GM12892 (cell line): ENCODE measurements at places on chromosomes 6 and 20.

GRCh38 chr6:73169633-73170032 lies 55.7 kb downstream of the KHDC1L start:
- no peak for DNase-seq

- DNase-seq, result no peak
Measured at GRCh38 chr20:24745617-24746350, 203.3 kb upstream of the CST7 start.

- no peak for DNase-seq
Measured at GRCh38 chr6:37489697-37490336, 9.9 kb downstream of the CCDC167 start.

DNA sequence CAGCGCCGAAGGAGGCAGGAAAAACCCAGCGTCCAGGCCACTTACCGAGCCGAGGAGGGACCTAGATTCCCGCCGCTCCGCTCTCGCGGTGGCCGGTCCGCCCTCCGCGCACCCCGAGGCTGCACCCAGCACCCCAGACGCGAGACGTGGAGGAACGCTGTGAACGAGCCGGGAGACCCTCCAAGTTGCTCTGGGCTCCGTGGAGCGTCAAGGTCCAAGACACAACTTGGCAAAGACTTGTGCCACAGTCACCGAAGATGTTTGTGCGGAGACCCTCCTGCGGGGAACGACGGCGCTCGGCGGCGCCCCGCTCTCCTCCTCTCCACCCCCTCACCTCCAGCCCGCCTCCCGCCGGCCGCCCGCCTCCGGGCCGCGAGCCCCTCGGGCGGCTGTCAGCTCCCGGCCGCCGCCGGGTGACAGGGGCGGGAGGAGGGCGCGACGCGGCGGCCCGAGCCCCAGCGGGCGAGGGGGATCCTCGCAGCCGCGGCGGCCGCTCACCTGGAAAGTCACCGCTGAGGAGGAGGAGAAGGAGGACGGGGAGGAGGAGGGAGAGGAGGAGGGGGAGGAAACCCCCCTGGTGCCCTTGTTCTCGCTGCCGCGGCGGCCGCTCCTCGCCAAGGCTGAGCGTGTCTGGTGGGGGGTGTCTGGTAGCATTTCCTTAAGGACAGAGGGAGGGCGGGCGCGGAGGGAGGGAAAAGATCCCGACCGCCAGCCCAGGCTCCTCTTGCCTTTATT lies 637 bp upstream of the HIVEP2 start:
- DNase-seq, result peak; percentile 48

GRCh38 chr6:98308564-98308963 lies 525.8 kb upstream of the POU3F2 start:
- DNase-seq, result no peak

- DNase-seq, result no peak
Measured at GRCh38 chr20:10645205-10645570, 28.6 kb downstream of the JAG1 start.

- no peak for DNase-seq
Measured at GRCh38 chr6:99846006-99846405, 148.0 kb downstream of the MCHR2 start.

DNA sequence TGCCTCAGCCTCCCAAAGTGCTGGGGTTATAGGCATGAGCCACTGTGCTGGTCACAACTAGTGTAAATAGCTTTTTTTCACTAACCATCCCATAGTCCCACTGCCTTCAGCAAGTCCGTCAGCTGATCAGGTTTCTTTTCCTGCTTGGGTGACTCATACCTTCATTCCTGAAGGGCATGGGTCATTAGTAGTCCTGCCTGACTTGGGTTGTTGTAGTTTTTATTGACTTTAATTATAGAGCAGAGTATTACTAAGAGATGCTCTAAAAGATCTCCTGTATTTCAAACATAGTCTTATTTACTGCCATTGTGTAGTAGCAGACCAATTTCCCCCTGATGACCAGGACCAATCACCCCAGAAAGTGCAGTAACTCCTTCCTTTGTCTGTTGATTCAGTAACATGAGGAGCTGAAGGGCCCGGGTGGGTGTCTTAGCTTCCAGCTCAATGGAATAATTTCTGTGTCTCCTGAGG lies 25.8 kb downstream of the HLA-C start:
- DNase-seq, result no peak

DNA sequence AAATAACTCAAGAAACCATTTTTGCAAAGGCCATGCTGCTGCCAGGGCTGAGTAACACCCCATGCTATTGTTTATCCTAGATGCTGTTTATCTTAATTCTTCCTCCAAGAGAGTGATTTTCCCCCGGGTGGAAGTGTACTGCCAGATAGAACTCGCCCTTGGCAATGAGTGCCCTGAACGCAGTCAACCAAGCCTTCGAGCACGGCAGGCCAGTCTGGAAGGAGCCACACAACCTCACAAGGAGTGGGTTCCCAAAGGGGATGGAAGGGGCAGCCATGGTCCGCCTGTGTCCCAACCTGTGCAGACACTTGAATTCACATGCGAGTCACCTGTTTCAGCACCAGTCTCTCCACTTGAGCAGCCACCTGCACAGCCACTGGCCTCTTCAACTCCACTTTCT lies 31.9 kb downstream of the PNPLA1 start:
- no peak for DNase-seq

GRCh38 chr6:27138837-27139755 lies 108.4 kb upstream of the PRSS16 start:
- no peak for DNase-seq

DNA sequence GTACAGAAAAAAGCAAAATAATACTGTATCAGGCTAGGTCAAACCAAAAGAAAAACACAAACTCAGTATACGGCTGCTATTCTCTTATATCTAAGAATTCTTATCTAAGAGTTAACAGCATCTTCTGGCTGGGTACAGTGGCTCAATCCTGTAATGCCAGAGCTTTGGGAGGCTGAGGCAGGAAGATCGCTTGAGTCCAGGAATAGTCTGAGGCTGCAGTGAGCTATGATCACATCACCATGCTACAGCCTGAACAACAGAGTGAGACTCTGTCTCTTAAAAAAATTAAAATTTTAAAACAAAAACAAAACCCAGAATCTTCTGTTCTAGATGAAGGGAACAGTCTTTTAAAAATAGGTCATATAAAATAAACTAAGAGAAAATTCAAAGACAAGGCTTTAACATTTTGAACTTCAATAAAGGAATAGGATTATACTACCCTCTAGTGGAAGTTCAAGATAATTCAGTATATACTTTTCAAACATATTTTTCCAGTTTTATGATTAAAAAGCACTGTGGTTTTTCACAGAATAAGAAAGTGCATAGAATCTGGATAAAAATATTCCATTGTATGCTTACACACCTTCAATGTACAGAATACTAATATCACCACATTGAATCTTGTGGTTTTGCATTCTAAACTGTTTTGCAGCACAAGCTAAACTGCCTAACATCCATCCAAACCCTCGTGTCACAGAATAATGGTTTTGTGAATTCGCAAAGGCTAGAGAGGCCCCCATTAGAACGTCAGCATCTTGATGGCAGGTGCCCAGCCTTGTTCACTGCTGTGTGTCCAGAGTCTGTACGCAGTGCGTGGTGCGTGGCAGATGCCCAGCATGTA lies 39.3 kb downstream of the DTNBP1 start:
- no peak for DNase-seq

- DNase-seq, result no peak
Measured at GRCh38 chr20:51995551-51995951, 193.2 kb upstream of the SALL4 start.

- no peak for DNase-seq
Measured at GRCh38 chr6:35678021-35678654, 10.6 kb downstream of the FKBP5 start.

GRCh38 chr6:7282097-7282906 lies 30.7 kb downstream of the SSR1 start:
- DNase-seq, result no peak
